ENCODE measurements at places on chromosomes 1 and 21. TPM values are rescaled to one million over a fixed set of nuclear protein-coding genes. Genes with fewer than 3 reads are reported as not detected.

- no peak for DNase-seq
These were observed 24.5 kb downstream of the OSCP1 start for GRCh38 chr1:36425791-36426190.

DNA sequence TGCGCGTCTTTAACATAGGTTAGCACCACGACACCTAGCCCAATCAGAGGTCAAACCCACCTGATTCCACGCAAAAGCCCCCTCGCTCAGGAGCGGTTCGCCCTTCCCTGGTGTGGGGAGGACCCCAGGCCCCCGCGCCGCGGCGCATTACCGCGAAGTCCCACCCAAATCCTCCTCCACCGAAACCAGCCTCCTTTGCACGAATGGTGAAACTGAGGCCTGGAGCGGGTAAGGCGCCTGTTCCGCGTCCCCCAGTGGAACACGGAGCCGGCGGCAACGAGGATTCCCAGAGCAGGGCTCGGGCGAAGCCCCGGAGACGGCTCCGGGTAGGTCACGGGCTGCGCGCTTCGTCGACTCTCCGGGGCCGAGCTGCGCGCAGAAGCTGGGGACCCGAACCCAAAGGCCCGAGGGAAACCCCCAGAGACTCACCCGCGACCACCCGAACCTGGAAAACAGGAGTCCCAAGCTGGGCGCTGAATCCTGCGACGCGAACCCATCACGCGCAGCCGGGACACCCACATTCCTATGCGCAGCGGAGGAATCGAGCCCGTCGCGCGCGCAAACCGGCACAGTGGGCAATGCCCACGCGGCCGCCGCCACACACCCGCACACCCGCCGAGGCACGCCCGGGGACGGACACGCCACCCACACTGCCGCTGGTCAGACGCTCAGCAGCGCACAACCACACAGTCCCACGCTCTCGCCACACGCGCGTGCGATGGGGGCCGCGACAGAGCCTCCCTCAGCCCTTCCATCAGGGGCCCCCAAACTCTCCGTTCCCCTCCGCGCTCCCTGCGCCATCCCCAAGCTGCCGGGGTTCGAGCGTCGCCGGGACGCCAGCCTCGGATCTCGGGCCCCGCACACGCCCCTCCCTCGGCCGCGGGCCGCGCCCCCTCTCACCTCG, 507 bp downstream of the GLIS1 start:
- no peak for DNase-seq

- DNase-seq = no peak
These were observed 98.6 kb downstream of the ENAH start for GRCh38 chr1:225554216-225554812.

- no peak for DNase-seq
These were observed 124.1 kb downstream of the RYR2 start for GRCh38 chr1:237166086-237166485.

GRCh38 chr1:172270605-172271004, 149.9 kb upstream of the C1orf105 start:
- DNase-seq = no peak

Gene NTNG1
- not detected for total RNA-seq

Measured in activated T-cell treated with anti-CD3 and anti-CD28 coated beads, Interleukin-2, amount 50 U/mL, for 4 hours (primary cell).